ENCODE measurements at places on chromosomes 13 and 19. TPM values are rescaled to one million over a fixed set of nuclear protein-coding genes. Genes with fewer than 3 reads are reported as not detected.

DNA sequence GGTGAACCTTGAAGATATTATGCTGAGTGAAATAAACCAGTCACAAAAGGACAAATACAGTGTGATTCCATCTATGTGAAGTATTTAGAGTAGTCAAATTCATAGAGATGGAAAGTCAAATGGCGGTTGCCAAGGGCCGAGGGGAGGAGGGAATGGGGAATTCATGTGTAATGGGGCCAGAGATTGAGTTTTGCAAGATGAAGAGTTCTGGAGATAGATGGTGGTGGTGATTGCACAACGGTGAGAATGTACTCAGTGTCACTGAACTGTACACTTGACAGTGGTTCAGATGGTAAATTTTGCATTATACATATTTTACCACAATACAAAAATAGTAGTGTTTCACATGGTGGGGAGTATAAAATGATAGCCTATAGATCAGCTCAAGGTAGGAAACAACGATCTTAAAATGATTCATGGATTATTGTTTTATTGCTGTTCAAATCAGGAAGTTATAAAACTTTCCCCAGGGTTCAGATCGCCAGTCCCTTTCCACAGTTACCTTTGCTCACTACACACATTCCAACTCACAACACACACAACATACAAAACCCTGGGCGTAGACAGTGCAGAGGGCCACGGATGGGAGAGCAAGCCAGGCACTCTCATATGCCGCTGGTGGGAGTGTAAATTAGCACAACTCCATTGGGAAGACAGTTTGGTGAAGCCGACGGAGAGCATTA, 219.9 kb downstream of the ZIC5 start:
- no peak for DNase-seq

GRCh38 chr13:113078902-113079780, 26.4 kb upstream of the F7 start:
- DNase-seq = peak; percentile 14

DNA sequence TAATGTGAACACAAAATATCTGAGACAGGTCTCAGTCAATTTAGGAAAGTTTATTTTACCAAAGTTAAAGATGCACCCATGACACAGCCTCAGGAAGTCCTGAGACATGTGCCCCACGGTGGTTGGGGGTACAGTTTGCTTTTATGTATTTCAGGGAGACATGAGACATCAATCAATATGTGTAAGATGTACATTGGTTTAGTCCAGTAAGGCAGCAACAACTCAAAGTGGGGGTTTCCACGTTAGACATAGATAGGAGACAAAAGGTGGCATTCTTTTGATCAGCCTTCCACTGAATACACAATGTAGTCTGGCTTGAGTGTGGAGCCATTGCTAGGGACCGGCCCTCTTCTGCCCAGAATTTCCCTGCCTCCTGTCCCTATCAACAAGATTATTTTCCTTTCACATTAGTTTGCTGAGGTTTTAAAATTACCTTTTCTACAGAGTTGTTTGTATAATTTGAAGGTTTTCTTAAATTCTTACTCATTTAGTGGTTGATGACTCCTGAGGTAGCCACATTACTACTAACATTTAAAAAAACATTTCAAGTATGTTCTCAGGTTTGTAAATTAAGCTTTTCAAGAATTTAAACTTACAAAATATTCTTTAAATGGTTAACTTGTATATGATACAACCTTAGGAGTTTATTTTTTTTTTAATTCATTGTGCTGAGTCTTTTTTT, 33.2 kb downstream of the RNASEH2B start:
- no peak for DNase-seq

DNA sequence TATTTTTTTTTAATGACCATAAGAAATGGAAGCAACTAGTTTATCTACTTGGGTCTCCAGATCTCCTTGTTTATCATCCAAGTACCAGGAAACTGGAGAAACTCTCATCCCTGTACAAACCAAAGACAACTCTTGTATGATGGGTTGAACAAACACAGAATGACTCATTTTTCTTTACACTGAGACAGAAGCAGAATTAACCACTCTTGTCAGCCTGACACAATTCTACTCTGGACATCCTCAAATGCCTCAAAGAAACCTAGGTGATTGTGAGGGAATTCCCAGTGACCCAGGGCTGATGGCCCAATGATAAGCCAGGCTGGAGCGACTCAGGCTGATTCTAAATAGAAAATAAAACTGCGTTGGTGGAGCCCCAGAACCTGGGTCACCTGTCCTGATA, 151.5 kb downstream of the ZNF737 start:
- DNase-seq = no peak

- no peak for DNase-seq
Measured at GRCh38 chr19:50551715-50552187, 16.5 kb downstream of the LRRC4B start.

DNA sequence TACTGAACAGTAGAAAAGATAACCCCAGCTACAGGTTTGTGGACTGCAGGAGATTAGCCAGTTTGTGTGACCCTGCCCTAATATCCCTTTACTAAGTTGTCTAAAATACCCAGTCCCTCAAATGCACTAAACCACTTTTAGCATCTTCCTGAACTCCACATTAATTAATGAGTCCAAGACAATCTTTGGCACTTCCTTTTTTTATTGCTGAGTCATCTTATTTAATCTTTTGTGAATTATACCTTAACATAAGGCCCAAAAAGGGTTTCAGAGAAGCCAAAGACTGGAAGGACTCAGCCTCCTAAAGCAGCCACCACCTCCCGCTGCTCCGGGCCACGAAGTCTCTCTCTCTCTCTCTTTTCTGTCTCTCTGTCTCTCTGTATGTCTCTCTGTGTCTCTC, 48.8 kb upstream of the PDCD5 start:
- no peak for DNase-seq

GRCh38 chr19:3056417-3057088, 5.7 kb downstream of the TLE5 start:
- DNase-seq = no peak

DNA sequence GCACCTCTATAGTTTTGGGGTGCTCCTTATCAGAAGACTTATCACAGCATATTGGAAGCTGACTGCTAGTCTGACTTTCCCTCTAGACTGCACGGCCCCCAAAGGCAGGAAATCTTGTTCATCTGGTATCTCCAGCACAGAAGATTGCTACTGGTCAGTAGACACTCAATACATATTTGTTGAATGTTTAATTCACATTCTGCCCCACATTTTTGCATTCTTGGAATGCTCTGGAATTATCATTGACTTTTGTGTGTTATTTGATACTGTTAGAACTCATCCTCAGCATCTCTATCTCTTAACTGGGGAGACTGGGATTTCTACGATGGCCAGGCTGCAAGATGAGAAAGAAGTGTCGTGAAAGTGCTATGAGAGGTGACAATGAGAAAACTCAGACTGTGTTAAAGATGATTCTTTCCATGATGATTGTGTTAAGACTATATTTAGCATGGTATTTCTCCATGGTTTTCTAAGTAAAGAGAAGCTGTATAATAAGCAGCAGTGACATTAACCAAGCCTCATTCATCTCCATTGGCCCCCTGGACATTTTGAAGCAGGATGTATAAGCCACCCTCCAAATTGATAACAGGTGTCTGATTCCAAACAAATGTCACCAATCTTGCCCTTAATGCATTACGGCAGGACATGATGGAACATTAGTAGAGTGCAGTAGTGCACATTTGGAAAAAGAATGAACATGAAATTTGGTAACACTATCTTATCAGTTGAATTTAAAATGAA, 440.9 kb downstream of the RFC3 start:
- no peak for DNase-seq

DNA sequence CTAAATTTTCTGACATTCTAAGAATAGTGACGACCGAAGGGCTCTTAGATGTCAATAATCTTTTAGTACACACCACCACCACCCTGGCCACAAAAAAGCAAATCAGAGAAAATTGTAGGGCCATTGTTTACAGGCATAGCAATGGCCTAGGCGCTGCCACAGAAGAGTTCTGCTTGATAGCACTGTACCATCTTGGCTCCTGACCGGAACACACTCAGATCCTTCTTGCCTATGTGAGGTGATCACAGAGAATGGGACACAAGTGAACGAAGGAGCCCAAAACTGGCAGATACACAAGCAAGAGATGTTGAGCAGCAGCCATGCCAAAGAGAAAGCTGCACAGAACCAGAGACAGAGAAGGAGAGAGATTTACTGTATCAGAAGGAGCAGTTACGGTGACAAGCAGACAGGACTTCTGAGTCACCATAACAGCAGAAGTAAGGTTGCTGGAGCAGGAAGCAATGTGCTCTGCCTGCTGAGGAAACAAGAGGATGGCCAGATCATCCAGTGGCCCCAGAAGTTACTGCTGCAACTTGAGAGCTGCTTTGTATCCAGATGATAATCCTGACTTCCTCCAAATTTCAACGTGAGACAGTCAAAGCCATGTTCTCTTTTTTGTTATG, 105.2 kb downstream of the SLITRK6 start:
- no peak for DNase-seq

GRCh38 chr13:24742294-24742693, 21.7 kb upstream of the RNF17 start:
- DNase-seq = no peak

DNA sequence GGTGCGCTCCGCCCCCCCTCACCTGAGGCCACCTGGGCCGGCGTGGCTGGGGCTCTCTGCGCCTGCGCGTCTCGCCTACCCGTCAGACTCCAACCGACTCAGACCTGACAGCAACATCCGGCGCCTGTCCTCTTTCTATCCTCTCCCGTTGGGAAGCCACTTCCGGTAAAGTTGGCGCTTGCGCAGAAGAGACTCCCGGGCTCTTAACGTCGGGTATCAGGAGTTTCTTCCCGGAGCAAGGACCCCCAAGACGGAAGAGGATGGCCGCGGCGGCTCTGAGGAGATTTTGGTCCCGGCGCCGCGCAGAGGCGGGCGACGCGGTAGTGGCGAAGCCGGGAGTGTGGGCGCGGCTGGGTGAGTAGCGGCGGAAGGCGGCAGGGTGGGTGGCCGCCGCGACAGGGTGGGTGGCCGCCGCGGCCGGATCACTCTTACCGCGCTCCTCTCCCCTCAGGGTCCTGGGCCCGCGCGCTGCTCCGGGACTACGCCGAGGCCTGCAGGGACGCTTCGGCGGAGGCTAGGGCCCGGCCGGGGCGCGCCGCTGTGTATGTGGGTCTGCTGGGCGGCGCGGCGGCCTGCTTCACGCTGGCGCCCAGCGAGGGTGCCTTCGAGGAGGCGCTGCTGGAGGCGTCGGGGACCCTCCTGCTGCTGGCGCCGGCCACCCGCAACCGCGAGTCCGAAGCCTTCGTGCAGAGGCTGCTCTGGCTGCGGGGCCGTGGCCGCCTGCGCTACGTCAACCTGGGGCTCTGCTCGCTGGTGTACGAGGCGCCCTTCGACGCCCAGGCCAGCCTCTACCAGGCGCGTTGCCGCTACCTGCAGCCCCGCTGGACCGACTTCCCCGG, at the start of the genes TIMM29 and YIPF2:
TIMM29 (plus strand) TSS at position 249 of the 839 bp plus-strand sequence; CDS start at position 261, 12 bp downstream.
YIPF2 (minus strand) TSS at position 77 of the 839 bp plus-strand sequence. CDS start 229 bp downstream, outside the sequence.
- DNase-seq = peak; percentile 99

- no peak for DNase-seq
Measured at GRCh38 chr13:113879017-113879416, 15.1 kb upstream of the GAS6 start.

- DNase-seq = peak; percentile 92
Measured at GRCh38 chr19:15251749-15252397, 19.6 kb upstream of the EPHX3 start.

DNA sequence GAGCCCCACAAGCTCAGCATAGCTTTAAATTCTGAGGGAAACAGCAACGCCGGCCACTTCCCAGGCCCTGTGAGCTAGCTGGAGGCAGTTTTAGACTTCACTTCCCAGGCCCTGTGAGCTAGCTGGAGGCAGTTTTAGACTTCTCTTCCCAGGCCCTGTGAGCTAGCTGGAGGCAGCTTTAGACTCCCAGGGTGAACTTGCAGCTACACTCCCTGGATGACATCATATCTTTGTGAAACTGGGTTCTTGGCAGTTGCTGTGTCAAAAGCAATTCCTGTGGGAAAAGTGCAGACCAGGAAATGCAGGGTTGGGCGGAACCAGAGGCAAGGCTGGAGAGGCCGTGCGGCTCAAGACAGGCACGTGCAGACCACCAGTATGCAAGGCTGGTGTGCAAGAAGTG, 12.7 kb downstream of the SOX1 start:
- no peak for DNase-seq

GRCh38 chr13:106488076-106488475, 47.4 kb downstream of the EFNB2 start:
- DNase-seq = no peak

DNA sequence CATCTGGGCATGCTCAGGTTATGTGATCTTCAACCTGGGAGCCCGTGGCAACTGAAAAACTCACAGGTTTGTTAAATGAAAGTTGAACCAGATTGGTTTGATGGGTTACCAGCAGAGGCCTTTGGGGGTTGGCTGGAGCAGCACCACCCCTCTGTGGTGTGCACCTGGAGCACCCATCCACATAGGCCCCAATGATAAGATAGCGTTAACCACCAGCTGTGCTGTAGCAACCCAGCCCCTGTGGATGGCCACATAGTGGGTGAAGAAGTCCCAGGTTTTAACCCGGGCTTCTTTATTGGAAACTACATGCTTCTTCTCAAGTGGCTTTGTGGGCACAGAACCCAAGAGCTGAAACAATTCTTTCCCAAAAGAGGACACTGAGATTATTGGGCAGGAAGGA, 22.6 kb upstream of the MTIF3 start:
- DNase-seq = no peak

GRCh38 chr13:40251343-40252032, 415.0 kb downstream of the FOXO1 start:
- no peak for DNase-seq

- DNase-seq = no peak
Measured at GRCh38 chr13:114244637-114245036, 9.9 kb downstream of the CDC16 start.

DNA sequence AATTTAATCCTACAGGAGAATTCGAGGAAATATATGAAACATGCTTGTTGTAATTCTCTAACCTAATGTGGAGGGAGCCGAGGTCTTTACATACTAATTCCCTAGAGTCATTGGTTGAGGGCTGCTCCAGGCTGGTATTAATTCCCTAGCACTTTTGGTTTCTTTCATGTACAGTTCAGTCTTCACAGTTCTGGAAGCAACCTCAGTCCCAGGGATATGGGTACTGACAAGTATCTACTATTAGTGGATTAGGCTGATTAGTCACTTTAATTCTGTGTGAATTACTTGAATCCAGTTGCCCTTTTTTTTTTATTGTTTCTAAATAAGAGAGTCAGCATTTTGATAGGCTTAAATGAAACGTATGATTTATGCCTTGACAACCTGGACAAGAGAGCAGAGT, 172.3 kb upstream of the HTR2A start:
- no peak for DNase-seq

Gene VAV1
- total RNA-seq = 25.6 TPM

Gene GJB6
- total RNA-seq = not detected

Gene VSTM2B
- not detected for total RNA-seq

Gene MEGF8
- total RNA-seq = 41.6 TPM

Gene PRODH2
- total RNA-seq = not detected

Gene MADCAM1
- total RNA-seq = 0.37 TPM

Gene KLK11
- not detected for total RNA-seq

Gene ZGLP1
- total RNA-seq = 1.1 TPM

Gene PRR20B
- not detected for total RNA-seq

Gene GNA15
- 1.3 TPM for total RNA-seq

Gene C19orf67
- not detected for total RNA-seq

Gene TMPRSS9
- not detected for total RNA-seq

Gene PDE4C
- 0.24 TPM for total RNA-seq

Gene CYP2F1
- not detected for total RNA-seq

Gene ZNF763
- 2.7 TPM for total RNA-seq
